Peyer's patch (tissue), 4 donors: ENCODE measurements at places on chromosomes 5 and 9.

DNA sequence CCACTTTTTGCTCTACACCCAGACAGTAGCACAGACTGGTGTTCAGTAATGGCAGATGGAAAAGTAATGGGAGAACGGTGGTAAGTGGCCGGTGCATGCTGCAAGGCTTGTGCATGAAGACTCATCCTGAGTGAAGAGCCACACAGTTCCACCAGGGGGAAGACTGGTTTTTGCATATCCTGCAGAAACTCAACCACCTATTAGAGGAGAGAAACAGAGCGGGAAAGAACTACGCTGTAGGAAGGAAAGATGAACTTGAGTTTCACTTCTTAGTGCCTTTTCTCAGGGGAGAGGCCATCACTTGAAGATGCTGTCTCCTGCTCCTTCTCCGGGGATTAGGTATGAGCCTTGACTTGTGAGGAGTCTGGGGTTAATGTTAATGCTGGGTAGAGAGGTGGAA is 9.4 kb upstream of the PRSS3 start:
- no peak for DNase-seq

DNA sequence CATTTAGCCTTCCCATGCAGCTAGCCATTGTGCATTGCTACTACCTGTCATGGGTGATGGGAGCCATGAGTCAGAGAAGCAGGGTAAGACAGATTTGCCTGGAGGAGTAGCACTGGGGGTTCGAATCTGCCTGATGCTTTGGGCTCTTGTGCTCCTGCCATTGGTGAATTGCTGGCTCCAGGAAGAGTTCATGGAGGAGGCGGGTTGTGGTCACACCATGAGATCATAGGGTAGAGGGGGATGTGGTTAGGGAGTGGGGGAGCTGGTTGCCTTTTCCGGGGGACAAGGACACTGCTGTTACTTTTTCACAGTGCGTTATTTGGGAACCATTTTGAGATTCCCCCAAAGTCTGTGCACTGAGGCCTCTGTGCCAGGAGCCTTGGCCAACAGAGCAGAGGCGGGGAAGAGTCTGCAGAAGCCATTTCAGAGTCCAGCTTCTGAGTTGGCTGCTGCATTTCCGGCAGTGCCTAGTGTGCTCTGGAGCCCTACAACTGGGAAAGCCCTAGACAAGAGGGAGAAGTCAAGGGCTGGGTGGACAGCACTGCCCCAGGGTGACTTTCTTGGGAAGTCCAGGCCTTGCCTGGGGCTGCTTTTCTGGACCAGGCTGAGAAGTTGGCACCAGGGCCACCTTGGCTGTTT is 6.2 kb downstream of the ANGPTL2 start:
- DNase-seq: no peak

- DNase-seq: no peak
These were observed 5.0 kb upstream of the NSD1 start for GRCh38 chr5:177128551-177128981.

GRCh38 chr5:54443270-54443669 is 12.2 kb upstream of the HSPB3 start:
- DNase-seq: no peak

DNA sequence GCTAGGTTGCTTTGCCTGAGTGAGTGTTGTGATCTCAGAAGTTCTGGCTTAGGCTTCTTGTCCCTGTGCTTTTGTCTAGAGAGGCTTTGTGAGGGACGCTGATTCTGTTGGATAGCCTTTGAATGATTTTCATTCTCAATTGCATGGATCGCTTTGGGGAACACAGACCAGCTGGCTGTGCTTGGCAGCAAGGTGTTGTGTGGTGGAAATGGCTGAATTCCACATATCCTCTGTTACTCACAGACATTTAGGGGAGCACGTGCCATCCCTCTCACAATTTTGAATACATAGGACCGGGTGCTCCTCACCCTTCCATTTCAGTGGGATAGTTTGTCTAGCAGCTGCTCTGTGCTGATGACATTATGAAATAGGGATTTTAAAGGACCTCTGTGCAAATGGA is 76.2 kb downstream of the IQGAP2 start:
- DNase-seq: no peak

DNA sequence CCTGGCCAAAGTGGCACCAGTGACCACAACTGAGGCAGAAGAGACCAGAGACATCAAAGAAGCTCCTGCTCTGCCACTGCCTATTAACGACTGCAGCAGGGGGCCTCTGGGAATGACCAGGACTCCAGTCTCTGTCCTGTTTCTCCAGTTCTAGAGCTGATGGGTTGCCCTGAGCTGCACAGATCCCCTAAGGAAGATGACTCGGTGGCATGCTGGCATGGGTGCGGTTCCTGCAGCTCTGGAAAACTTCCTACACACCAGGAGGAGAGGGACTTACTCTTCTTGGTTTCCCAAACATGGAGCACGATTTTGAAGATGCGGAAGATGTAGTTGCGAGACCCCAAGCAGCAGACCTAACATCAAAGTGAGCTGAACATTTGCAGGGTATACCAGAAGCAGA is 2.7 kb downstream of the SLIT3 start:
- no peak for DNase-seq

DNA sequence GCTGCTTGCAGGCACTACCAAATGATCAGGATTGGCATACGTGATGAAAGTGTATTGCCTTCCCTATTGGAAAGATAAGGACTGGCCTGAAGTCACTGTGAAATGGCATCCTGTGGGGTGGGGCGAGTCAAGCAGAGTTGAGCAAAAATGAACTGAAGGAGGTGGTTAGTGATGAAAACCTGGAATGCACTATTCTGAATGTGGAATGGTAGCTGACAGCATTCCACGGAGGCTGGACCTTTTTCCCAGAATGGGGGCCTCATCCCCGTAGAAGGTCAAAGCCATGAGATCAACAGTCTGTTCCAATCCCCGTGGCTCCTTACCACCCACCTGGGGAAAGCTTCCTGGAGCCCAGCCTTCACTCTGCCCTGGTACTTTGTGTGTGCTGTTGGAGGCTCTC is 37.7 kb downstream of the ASS1 start:
- DNase-seq: no peak

- no peak for DNase-seq
These were observed 145.8 kb downstream of the AOPEP start for GRCh38 chr9:94872083-94872833.

DNA sequence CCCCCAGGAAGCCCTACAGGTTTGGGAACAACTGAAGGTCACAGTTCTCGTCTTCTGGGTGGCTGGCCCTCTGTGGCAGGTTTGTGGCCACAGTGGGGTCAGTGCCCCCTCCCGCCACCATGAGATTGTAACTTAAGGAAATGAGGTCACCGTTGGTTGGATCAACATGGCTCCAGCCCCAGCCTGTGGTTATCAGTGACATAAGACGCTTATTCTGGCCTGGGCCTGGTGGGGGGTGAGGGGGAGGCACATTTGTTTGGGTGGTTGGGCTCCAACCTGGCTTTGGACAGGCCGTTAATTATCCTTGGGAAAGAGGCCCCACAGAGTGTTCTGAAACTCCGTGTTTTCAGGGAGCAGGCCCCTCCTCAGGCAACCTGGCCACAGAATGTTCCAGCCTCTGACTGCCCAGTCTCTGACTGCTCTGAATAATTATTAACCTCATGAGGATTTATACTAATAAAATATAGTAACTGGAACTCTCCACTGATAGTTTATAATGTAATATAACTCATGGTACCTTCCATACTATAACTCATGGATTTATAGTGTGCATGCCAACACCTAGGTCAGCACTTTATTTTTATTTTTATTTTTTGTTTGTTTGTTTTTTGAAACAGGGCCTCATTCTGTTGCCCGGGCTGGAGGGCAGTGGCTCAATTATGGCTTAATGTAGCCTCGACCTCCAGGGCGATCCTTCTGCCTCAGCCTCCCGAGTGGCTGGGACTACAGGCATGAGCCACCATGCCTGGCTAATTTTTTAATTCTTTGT is 58.0 kb upstream of the RPL26L1 start:
- no peak for DNase-seq

DNA sequence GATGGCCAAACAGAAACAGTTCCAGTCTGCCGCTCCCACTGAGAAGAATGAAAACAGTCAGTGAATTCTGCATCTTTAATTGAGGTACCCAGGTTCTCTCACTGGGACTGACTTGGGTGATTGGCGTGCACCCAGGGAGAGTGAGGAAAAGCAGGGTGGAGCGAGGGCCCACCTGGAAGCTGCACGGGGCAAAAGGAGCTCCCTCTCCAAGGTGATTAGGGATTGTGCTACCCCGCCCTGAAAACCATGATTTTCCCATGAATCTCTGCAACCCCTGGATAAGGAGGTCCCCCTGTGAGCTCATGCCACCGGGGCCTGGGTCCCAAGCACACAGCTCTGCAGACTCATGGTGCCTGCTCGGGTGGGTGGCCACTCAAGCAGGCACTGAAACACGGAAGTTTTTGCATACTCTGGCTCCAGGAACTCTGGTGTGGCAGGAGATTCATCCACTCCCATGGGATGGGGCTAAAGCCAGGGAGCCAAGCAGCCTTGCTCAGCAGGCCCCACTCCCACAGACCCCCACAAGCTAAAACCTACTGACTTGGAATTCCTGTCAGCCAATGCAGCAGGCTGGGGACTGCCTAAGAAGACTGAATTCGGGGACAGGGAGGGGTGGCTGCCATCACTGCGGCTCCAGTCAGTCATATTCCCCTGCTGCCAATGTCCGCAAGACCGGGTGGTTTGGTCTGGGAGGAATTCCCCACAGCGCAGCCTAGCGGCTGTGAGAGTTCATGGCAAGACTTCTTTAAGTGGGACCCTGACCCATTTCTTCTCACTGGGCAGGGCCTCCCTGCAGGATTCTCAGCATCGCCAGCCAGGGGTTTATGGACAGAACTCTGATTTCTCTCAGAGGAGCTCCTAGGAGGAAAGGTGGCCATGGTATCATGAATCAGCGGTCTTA is 652.2 kb upstream of the RGMB start:
- DNase-seq: no peak

- DNase-seq: no peak
These were observed 403.7 kb upstream of the CCNG1 start for GRCh38 chr5:163033656-163034055.

DNA sequence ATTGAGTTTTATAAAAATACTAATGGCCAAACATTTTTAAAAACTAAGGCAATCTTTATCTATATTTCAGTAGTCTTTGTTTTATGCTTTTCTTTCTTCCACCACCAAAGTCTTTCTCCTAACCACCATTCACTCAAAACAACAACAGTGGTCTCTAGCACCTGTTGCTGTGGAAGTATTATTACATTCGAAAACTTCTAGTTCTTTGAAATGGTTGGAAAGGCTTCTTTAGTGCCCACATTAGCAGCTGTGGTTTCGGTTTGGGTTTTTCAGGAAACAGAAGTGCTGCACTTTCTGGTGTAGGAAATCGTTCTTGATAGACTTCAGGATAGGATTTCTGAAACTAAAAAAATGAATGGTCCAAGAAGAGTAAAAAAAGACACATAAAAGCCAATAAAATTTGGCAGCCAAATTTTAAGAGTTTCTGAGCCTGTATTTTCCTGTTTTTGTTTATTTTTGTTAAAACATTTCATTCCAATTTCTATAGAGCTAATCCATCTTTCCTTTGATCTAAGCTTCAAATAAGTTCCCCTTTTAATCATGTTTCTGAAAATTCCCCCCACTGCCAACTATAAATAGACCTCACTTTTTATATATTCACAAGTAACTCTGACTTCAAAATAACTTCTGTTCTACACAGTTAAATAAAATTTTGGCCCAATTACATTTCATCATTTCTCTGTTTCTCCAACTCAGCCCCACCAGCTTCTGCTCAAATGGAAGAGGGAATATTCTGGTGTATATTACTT is 102.2 kb downstream of the DEPDC1B start:
- no peak for DNase-seq

GRCh38 chr9:109186857-109187520 is 19.9 kb upstream of the FRRS1L start:
- no peak for DNase-seq

DNA sequence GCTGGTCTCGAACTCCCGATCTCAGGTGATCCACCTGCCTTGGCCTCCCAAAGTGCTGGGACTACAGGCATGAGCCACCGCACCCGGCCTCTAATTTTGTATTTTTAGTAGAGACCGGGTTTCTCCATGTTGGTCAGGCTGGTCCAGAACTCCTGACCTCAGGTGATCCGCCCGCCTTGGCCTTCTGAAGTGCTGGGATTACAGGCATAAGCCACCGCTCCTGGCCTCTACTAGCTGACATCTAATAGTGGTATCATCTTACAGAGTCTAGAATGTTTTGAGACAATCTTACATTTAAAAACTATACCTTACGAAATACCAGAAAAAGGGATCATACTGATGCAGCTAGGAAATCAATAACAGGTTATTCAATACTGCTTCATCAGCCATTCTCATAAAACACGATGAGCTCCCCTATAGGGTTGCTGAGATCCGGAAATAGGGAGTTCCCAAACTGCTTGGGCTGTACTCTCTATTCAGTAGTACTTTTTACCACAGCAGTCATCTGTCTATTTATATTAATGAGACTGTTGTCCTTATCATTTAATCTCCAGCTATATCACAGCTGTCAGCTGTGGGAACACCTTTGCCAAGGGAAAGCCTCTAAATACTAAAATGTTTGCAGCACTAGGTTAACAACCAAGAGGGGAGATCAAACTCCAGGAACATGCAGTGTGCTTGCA is 8.1 kb upstream of the UBE2D2 start:
- no peak for DNase-seq

DNA sequence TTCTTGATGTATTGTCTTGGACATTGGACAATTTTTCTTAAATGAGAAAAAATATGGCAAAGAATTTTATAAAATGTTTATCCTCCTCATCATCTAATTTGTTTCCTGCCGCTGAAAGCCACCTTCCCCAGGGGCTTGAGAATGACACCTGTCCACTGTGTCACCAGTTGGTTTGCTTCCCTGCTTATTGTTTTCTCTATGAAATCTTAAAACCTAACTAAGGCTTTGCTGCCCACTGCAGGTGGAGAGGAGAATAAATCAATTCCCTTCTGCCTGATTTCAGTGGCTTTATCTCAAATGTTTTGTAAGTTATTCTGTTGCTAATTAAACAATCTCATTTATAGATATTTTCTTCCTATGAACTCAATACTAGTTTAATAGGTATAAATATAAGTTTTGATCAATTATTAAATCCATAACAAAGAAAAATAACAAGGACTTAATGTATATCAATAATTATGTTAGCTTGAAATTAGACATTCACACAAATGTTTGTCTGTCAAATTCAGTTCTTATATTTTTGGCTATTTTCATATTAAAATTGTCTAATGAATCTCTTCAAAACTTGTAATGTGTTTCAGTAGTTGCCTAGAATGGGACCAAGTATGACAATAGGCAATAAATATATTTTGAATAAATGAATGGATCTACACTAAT is 822.5 kb downstream of the PTPRD start:
- DNase-seq: no peak

DNA sequence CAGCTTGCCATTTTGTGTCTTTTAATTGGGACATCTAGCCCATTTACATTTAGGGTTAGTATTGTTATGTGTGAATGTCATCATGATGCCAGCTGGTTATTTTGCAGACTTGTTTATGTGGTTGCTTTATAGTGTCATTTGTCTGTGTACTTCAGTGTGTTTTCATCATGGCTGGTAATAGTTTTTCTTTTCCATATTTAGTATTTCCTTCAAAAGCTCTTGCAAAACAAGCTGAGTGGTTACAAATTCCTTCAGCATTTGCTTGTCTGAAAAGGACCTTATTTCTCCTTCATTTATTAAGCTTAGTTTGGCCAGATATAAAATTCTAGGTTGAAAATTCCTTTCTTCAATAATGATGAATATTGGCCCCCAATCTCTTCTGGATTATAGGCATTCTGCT is 28.5 kb upstream of the TNFSF15 start:
- DNase-seq: no peak
